AML-193 (cell line): ENCODE measurements at places on chromosomes 16 and 17.

GRCh38 chr16:54318941-54319340 is 32.4 kb upstream of the IRX3 start:
- DNase-seq = no peak

- DNase-seq = no peak
Observed at GRCh38 chr17:49914664-49915063, 54.3 kb upstream of the DLX4 start.

DNA sequence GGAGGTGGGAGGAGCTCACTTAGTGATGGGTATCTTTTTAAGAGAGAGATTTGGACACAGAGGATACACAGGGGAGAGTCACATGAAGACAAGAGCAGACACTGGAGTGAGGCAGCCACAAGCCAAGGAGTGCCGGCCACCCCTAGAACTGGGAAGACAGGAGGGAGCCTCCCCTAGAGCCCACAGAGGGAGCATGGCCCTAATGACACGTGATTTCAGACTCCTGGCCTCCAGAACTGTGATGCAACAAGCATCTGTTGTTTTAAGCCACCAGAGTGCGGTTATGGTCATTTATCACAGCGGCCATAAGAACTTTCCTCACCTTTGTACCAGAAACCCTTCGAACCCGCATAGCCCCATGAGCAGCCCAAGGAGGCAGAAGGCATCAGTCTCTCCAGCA is 33.3 kb downstream of the SLC38A8 start:
- DNase-seq = no peak

- DNase-seq = no peak
Observed at GRCh38 chr16:5979905-5980550, 882.4 kb upstream of the EEF2KMT start.

DNA sequence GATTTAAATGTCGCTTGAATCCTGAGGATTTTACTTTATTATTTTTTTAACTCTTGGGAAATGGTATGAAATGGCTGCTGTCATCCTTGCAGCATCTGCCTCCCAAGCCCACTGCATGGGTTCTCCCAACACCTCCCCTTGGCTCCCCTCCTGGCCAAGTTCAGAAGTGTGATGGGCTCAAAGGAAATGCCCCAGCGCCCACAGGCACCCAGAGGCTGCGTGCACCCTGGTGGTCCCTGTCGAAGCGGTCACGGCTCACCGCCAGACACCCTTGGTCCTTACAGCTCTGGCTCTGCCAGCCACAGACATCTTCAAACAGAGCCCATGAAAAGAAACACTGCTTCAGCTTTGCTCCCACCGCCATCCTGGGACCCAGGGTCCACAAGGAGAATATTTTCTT is 334.7 kb downstream of the SOX9 start:
- DNase-seq = no peak

GRCh38 chr17:59838052-59838916 is 54.5 kb downstream of the TUBD1 start:
- no peak for DNase-seq

GRCh38 chr17:14557480-14557879 is 256.6 kb downstream of the HS3ST3B1 start:
- peak; percentile 0 for DNase-seq
